ENCODE measurements at places on chromosomes 3 and 15.

DNA sequence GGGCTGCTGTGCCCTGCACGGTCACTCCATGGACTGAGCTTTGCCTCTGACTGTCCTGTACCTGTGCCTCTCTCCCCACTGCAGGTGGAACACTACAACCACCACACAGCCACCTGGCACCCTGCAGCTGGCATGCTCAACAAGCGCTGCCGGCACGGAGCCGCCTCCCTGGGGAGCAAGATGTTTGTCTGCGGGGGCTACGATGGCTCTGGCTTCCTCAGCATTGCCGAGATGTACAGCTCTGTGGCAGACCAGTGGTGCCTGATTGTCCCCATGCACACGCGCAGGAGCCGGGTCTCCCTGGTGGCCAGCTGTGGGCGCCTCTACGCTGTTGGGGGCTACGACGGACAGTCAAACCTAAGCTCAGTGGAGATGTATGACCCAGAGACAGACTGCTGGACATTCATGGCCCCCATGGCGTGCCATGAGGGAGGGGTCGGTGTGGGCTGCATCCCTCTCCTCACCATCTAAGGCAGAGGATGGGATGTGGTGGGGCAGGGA is 37.3 kb upstream of the PTPN23 start:
- H3K27me3 ChIP-seq: no peaks in the 10 kb centered on the region
- no peak for DNase-seq
- no peak overlapping the region for H3K27ac ChIP-seq
- H3K4me1 ChIP-seq: no peaks in the 10 kb centered on the region

DNA sequence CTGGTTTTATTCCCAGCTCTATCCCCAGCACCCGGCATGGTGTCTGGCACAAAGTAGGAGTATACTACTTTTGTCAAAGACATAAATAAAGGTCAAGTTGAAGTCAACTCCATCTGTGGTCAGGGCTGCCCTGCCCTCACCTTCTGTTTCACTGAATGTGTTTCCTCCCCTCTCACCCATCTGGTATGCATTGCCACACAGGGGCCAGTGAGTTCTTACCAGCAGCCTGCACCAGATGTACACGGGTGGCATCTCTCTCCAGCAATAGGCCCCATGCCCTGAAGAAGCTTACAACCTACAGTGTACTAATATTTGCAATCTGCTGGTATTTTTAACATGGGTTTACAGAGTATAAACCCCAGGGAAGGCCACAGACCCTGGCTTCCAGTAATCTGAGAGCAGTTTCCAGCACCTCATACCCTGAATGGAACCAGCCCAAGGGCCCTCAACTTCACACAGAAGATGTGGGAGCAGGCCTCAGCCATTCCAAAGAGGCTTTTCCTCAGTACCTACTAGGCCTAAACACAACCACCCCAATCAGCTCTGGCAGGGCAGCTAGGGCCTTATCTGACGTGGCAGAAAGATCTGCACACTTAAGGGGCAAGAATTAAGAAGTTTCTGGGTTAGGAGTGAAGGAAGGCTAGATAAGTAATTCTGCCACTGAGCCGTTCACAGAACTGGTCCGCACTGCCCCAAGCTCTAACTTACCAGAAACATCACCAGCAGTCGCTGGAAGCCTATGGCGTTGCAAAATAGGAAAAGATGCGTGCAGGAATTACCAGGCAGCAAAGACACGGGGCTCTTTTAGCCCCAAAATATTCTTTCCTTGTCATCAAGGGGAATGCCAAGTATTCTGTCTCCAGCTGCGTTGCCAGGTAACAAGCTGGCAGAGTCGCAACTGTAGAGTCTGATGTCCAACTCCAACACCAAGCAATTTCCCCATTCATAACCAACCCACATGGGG is 2.1 kb downstream of the IDH2 start:
- peak; percentile 46 for DNase-seq
- H3K27ac ChIP-seq: peak overlapping the region; percentile 72
- peaks cover 25% of the 10 kb centered on the region for H3K4me1 ChIP-seq
- H3K4me3 ChIP-seq: no peak overlapping the region
- H3K36me3 ChIP-seq: no peaks in the 10 kb centered on the region

DNA sequence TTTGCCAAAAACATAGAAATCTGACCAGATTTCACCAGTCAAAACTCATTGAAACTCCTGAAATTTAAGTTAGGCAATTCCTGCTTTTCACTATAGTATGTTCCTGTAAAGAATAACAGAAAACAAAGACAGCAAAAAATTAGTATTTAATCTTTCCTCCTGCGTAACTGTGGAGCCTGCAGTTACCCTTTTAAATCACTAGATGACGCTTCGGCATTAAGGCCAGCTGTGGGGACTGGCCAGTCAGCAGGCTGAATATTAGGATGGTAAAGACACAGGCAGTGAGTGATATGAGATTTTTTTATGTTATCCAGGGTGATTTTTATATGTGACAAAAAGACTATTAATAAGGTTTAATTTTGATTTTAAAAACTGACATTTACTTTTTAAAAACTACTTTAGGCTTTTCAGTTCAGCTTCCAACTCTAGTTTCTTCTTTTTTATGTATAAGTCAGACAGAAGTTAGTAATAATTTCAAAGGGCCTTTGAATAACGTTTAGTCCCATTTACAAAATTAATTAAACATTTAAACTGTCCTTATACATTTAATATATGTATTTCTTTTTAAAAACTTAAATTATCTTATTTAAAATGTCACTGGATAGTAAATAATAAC is 165.1 kb downstream of the PPM1L start:
- no peak overlapping the region for H3K4me3 ChIP-seq
- no peak overlapping the region for H3K27ac ChIP-seq
- no peaks in the 10 kb centered on the region for H3K36me3 ChIP-seq
- peak; percentile 22 for DNase-seq
- H3K4me1 ChIP-seq: no peaks in the 10 kb centered on the region
- H3K27me3 ChIP-seq: no peaks in the 10 kb centered on the region

GRCh38 chr15:69086427-69087204 is 72.1 kb downstream of the NOX5 start:
- H3K4me1 ChIP-seq: peaks cover 47% of the 10 kb centered on the region
- no peak for DNase-seq
- no peak overlapping the region for H3K4me3 ChIP-seq
- H3K27ac ChIP-seq: no peak overlapping the region

- peak overlapping the region; percentile 48 for H3K4me3 ChIP-seq
- peak overlapping the region; percentile 95 for H3K27ac ChIP-seq
- peaks cover 17% of the 10 kb centered on the region for H3K36me3 ChIP-seq
- no peak for DNase-seq
Measured at GRCh38 chr15:96340598-96341512, 10.4 kb downstream of the NR2F2 start.

Data from tibial nerve (tissue), 4 donors.